ENCODE measurements at places on chromosomes 5 and 9. TPM values are rescaled to one million over a fixed set of nuclear protein-coding genes. Genes with fewer than 3 reads are reported as not detected.

DNA sequence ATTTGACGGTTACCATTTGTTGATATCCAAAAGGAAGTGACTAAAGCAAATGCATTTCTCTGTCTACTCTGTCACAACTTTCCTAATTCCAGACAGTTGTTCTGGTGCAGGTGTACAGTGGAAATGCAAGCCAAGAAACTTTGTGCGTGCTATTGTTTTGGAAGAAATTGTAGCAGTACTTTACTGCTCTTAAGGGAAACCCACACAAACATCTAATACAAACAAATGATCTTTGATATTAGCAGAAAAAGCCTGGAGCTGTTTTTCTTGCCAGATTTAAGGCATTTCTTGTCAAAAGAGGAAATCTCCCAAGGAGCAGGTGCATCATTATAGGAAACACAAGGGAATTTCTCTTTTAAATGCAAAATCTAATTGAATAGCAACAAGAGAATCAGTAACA is 2.0 kb downstream of the SNCAIP start:
- peaks cover 3% of the 10 kb centered on the region for H3K4me1 ChIP-seq
- no peak for DNase-seq
- peaks cover 51% of the 10 kb centered on the region for H3K27me3 ChIP-seq
- no peak overlapping the region for H3K4me3 ChIP-seq
- no peak overlapping the region for H3K27ac ChIP-seq

DNA sequence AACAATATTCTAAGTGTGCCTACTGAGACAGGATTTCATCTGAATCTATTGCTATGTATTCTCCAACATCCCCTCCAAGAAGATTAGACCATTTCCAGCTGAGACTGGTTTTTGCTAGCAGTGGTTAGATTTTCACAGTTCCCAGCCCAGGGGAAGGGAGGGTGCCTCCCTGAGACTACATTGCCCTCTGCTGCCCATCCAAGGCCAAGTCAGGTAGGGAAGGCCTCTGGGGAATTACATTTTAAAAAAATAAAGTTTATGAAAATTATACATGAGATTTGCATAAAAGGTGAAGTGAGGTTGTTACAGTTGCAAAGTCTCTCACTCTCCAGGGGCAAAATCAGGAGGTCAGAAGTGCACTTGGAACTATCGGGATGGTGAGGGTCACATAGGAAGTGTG is 28.0 kb upstream of the SYK start:
- H3K36me3 ChIP-seq, result no peaks in the 10 kb centered on the region
- H3K27me3 ChIP-seq, result peaks cover 6% of the 10 kb centered on the region
- H3K4me1 ChIP-seq, result no peaks in the 10 kb centered on the region
- H3K27ac ChIP-seq, result no peak overlapping the region
- no peak overlapping the region for H3K4me3 ChIP-seq
- no peak for DNase-seq

GRCh38 chr9:95343725-95344287 is 26.3 kb upstream of the FANCC start:
- no peak overlapping the region for H3K4me3 ChIP-seq
- peaks cover 10% of the 10 kb centered on the region for H3K4me1 ChIP-seq
- H3K36me3 ChIP-seq, result no peaks in the 10 kb centered on the region
- no peak overlapping the region for H3K27ac ChIP-seq
- H3K27me3 ChIP-seq, result peaks cover 19% of the 10 kb centered on the region
- DNase-seq, result no peak

- no peak overlapping the region for H3K27ac ChIP-seq
- H3K27me3 ChIP-seq, result no peaks in the 10 kb centered on the region
- no peaks in the 10 kb centered on the region for H3K36me3 ChIP-seq
- H3K4me1 ChIP-seq, result peaks cover 7% of the 10 kb centered on the region
These were observed 54.1 kb downstream of the ARHGEF37 start for GRCh38 chr5:149635394-149635793.

DNA sequence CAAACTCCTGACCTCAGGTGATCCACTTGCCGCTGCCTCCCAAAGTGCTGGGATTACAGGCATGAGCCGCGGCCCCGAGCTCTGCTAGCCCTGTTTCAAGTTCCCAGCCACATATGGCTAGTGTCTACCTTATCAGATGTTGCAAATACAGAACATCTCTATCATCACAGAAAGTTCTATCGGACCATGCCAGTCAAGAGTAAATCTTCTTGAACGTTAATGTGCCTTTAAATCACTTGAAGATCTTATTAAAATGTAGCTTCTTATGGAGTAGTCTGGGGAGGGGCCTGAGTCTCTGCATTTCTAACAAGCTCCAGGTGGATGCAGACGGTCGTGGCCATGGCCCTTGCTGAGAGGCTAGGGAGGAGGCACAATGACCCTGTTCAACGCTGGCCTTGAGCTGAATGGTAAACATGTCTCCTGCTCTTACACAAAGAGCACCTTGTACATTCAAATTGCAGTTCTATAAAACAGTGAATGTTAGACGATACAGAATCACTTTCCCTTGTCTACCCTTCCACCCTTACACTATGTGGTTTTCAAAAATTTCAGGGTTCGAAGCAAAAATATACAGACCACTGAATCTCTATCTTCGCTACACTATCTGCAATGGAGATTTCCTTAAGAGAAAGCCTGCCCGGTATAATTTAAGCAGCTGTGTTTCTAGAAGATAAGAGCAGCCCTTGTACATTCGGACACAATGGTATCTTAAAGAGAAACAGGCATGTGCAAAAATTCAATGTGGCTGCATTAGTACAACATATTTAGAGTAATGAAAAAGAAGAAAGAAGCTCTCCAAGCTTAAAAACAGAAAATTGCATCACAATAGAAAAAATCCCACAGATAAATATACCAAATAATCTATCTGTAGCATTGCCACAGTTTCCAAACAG is 114.1 kb downstream of the FRMD3 start:
- H3K36me3 ChIP-seq, result no peaks in the 10 kb centered on the region
- DNase-seq, result no peak
- H3K27ac ChIP-seq, result no peak overlapping the region
- H3K4me1 ChIP-seq, result peaks cover 4% of the 10 kb centered on the region
- H3K27me3 ChIP-seq, result no peaks in the 10 kb centered on the region
- no peak overlapping the region for H3K4me3 ChIP-seq

The PCDHB3 gene
- total RNA-seq, result not detected

The SLC6A18 gene
- total RNA-seq, result not detected

The ANKRD31 gene
- total RNA-seq, result 0.26 TPM

The GFI1B gene
- not detected for total RNA-seq

The PBX3 gene
- total RNA-seq, result 22.0 TPM

The SLC45A2 gene
- 0.34 TPM for total RNA-seq

All from activated CD8-positive, alpha-beta T cell treated with anti-CD3 and anti-CD28 coated beads, Interleukin-2, amount 10 ng/mL, durations not matched to agents 7 days and 5 days (primary cell).